ENCODE measurements at places on chromosomes 6 and 20. TPM values are rescaled to one million over a fixed set of nuclear protein-coding genes. Genes with fewer than 3 reads are reported as not detected.

- peak; percentile 93 for DNase-seq
These were observed 68.5 kb downstream of the PLEKHG1 start for GRCh38 chr6:150667977-150668716.

- peak; percentile 83 for DNase-seq
These were observed 6.0 kb upstream of the SMIM28 start for GRCh38 chr6:138371720-138372119.

DNA sequence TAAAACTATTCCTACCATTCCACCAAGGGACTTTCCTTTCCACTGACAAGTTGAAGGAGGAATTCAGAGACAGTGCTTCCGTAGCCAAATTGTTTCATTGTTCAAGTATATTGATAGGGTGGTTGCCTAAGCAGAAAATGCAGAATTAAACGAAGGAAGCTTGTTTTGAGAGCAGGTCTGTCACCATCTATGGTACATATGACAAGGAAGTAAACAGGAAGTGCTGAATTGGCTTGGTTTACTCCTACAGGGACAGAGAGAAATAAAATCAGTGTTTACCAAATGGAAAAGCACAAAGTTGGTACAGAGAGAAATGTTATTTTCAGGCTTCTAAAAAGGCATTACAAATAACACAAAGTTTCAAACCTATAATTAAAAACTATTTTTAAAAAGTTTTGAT is 421.8 kb downstream of the CDC5L start:
- DNase-seq, result no peak

DNA sequence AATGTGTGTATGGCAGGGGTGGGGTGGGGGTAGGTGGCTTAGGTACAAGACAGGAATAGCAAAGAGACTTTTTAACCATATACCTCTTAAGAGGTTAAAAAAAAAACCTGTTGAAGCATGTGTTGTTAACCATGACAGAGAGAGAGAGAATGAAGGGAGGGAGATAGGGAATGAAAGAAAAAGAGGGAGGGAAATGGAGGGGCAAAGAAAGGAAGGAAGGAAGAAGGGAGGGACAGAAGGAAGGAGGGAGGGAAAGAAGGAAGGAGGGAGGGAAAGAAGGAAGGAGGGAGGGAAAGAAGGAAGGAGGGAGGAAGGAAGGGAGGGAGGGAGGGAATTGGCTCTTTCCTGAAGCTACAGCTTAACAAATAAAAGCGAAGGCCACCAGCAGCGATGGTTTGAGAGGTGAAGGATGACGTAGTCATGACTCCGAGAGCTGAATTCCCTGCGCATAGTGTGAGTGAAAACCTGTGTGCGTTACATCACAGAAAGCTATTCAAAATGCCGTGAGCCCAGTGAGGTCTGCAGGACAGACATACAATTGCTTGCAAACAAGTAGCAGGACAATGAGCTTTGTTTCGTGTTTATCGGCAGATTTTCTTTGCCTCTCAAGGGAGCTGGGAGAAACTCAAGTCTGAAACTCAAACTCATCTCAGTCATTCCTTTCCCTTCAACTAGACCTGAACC is 88.6 kb upstream of the NEDD9 start:
- no peak for DNase-seq

DNA sequence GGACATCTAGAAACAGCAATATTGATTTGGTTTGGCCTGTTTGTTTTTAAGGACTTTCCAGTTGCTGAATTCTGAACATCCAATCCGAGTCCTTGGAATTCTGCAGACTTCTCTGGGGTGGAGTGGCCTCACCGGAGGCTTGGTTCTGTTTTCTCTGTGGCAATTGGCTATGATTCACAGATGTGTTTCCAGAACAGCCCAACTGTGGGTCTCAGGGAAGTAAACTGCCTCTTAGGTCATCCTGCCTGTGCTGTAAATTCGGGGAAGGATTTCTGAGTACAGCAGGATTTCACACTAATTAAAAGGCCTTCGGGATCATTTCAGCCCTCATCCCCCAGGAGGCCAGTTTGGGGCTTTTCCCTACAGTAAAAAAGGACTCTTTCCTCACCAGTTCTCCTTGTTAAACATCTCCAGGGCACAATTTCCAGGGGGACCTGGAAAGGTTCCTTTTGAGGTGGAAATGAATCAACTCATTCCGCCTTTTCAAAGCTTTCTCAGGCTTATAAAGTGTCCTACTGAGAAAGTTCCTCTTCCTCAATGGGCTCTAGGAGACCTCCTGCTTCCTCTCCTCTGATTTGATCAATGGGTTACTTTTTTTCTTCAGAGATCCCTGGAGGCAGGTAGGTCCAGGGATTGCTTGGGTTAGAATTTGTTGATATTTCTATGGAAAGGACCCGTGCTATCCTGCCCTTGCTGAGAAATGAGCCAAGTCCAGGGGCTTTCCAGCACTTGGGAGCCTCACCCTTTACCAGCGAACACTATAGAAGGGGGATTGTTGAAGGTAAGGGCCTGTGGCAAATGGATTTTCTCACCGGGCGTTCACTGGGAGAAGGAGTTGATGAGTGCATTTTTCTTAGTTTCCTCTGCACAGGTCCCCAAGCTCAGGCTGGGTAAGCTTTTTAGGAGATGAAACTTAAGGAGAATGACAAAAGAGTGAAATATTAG is 114.6 kb downstream of the CLIC5 start:
- no peak for DNase-seq

DNA sequence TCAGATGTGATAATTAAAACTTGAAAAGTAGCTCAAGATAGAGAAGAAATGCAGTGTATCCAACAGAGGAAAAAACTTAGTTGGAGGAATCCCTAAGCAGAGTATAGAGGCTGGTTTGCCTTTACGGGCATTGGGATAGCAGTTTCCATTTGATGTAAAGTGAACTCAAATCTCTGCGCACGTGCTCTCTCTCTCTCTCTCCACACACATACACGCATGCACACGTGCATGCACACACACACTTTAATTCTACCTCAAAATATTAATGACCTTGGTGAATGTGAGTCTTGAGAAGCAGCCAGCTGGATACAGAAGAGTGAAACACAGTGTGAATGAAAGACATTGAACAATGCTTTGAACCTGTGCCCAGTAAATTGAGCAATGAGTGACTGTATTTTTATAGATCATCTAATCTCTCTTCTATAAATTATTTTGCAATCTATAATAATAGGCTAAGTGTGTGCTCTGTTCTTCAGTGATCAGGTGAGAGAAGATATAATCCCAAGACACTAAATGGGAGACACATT is 247.7 kb upstream of the FAM83B start:
- no peak for DNase-seq

- DNase-seq, result peak; percentile 91
These were observed 2.2 kb downstream of the QKI start for GRCh38 chr6:163416557-163417253.

GRCh38 chr6:25981568-25982263 is 19.1 kb downstream of the TRIM38 start:
- DNase-seq, result no peak

DNA sequence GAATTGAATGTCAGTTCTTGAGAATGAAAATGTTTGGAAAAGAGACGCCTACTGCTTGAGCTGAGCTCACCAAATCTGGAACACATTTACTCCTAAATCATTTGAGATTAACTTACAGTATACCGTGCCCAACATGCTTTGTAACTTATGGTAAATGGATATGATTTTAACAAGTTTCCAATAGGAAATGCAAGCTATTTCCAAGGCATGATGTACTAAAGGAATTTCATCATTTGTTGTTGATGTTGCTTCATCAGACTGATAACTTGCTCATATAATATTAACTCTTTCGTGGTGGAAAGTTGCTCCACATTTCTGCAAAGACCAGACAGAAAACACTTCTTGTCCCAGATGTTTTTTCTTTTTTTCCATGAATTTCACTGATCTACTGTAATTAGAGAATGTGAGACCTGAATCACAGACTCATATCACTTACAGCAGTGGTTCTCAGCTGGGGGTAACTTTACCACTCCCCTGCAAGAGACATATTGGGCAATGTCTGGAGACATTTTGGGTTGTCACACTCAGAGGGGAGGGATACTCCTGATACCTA is 116.6 kb upstream of the TRAF3IP2 start:
- no peak for DNase-seq

GRCh38 chr6:56370561-56371211 is 123.3 kb upstream of the COL21A1 start:
- peak; percentile 99 for DNase-seq

BYSL gene
- total RNA-seq, result 41.8 TPM

BHLHE23 gene
- total RNA-seq, result not detected

COX4I2 gene
- total RNA-seq, result not detected

MYL9 gene
- total RNA-seq, result 90.4 TPM

TGM6 gene
- total RNA-seq, result not detected

NTSR1 gene
- 0.30 TPM for total RNA-seq

RCAN2 gene
- 0.46 TPM for total RNA-seq

Data from endothelial cell of umbilical vein (primary cell).